NCI-H1436 treated with DMSO at 0.1 percent for 48 hours (cell line): ENCODE measurements at places on chromosomes 16 and 17.

DNA sequence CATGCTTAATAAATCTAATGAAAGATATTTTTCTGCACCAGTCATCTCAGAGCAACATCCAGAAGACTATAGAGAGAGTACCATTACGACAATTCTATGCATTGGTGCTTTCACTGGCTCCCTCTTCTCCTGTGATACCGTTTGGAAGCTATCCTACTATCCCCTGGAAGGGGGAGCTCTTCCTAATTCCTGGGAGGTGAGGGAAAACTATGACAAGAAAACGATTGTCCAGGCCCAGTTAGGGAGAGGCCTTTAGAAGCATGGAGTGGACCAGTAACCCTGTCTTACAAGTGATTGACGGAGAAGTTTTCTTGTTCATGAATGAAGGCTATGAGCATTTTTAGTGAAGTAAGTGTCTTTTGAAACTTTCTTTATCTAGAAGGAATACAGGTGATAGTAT is 150.2 kb downstream of the TANC2 start:
- DNase-seq = no peak

DNA sequence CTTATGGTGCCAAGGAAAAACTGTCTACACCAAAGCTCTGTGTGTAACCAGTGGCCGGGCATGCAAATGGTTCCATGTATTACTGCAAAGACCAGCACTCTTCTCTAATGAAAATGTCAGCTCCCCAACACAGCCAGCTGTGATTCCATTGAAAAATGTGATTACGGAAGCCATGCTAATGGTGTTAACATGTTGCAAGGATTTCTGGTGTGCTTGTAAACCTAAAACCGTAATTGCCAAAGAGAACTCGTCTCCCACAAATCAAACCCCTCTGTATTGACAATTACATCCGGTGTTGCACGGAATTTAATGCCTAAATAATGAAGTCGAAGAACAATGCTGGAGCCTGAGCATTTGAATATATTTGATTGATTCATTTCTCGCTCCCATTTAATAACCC is 351.7 kb downstream of the NPIPA8 start:
- DNase-seq = no peak

GRCh38 chr16:8481810-8482209 is 108.5 kb downstream of the TMEM114 start:
- DNase-seq = no peak

GRCh38 chr17:44324092-44324570 is 492 bp downstream of the SLC25A39 start:
- no peak for DNase-seq

DNA sequence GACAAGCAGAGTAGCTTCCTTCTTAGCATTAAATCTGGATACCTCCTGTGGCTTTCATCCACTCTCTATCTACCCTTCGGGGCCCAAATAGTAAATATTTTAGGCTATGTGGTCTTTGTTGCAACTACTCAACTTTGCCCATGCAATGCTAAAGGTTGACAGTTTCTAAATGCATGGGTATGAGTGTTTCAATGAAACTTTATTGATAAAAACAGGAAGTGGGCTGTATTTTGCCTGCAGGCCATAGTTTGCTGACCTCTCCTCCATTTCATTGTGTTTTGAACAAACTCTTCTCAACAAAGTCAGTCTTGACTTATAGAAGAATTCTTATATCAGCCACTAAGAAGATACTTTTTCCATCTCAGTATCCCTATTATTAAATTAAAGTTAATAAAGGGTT is 34.1 kb downstream of the ACSM2A start:
- no peak for DNase-seq

GRCh38 chr17:16933317-16934132 is 38.4 kb downstream of the TNFRSF13B start:
- DNase-seq = no peak

DNA sequence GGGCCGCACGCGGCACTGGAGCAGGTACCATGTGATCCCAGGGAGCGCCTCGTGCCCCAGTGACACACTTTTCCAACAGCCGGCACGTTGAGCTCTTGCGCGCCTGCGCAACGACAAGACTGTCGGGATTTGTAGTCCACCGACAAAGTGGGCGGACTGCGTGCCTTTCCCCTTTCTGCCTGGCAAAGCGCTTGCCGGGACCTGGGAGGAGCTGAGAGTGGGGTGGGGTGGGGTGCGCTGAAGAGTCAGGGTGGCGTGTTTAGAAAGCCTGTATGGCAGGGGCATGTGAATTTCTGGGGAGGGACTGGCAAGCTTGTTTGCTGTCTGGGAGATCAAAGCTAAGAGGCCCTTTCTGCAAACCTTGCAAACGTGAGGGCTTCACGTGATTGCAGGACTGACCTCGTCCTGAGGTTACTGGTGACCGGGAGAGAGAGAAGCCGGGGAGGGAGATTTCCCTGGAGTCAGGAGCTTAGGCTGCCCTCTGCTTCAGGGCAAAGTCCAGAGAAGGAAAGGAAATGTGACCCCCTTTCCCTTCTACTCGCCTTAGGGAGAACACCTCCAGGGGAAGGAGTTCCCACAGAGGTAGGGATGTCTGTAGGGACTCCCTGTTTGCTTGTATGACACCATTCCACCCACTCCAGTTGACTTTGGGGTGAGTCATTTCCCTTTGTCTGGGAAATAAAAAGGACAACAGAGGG is 429 bp upstream of the NR1D1 start:
- DNase-seq = peak; percentile 95

DNA sequence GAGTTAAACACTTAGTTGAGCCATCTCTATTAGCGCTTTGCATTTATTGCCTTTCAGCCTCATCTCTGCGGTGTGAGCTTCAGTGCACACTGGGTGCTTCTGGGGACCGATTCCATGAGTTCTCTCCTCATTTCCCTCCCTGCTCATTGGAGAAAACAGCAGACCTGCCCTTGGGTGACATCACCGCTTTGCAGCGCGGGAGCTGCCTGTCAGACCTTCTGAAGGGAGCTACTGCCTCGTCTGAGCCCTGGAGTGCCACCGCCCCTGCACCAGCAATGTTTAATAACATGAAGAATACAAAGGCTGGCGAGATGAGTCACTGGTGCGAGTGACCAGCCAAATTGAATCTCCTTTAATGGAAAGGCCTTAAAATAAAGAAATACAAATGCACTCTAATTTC is 30.2 kb upstream of the CPPED1 start:
- no peak for DNase-seq
